ENCODE measurements at places on chromosomes 2 and 18. TPM values are rescaled to one million over a fixed set of nuclear protein-coding genes. Genes with fewer than 3 reads are reported as not detected.

- no peak for DNase-seq
Observed at GRCh38 chr2:12284037-12284436, 432.7 kb upstream of the TRIB2 start.

DNA sequence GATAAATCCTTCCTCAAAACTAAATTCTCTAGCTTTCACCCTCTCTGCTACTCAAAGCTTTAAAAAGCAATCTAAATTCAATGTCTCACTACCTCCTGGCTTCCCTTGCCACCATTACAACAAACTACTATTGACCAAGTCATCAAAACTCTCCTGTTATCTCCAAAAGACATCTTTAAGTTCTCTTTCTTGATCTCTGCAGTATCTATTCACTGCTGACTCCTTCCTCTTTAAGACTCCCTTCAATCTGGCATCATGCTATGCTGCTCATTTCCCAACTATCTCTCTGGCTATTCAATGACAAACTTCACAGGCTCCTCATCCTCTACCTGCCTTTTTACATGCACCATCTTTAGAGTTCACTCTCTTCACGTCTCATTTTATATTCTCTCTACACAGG lies 5.9 kb downstream of the PPP3R1 start:
- DNase-seq: no peak

DNA sequence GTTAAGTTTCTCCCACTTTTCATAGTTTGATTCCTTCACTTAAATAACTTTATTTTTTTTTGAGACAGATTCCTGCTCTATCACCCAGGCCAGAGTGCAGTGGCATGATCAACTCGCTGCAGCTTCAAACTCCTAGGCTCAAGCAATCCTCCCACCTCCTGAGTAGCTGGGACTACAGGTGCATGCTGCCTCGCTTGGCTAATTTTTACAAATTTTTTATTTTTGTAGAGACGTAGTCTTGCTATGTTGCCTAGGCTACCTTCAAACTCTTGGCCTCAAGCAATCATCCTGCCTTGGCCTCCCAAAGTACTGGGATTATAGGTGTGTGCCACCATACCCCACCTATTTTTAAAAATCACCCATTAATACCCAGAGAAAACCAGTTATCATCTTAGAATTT lies 14.2 kb upstream of the WIPF1 start:
- DNase-seq: no peak

DNA sequence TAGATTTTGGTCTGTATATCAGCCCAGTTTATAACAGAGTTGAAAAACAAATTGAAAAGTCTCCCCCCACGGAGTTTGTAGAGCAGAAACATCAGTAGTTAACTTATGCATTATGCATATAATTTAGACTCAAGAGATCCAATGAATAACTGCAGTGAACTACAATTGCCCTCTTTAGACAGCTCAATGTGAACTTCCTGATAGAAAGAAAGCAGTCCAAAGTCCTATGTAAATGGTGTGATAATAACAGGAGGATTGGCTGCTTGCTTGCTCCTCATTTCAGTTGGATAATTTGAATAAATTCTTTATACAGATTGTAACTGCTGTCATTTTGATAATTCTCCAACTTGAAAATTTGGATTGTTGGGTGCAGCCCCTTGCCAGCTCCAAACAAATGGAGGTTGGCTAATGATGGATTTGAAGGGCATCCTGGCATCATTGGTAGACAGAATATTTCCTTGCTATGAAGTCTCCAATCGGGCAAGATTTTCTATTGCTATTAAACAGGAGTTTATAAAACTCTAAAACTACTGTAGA lies 297.1 kb downstream of the ASXL3 start:
- no peak for DNase-seq

The SIX3 gene
- polyA plus RNA-seq: not detected

The AMER3 gene
- polyA plus RNA-seq: not detected

DNA sequence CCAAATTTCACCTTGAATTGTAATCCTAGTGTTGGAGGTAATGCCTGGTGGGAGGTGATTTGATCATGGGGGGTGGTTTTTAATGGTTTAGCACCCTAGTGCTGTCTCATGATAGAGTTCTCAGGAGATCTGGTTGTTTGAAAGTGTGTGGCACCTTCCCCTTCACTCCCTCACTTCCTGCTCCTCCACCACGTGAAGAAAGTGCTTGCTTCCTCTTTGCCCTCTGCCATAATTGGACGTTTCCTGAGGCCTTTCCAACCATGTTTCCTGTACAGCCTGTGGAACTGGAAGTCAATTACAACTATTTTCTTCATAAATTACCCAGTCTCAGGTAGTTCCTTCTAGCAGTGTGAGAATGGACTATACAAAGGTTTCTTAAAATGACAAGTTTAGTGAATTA lies 251.8 kb upstream of the NETO1 start:
- no peak for DNase-seq

The ALK gene
- not detected for polyA plus RNA-seq

The HOXD11 gene
- not detected for polyA plus RNA-seq

DNA sequence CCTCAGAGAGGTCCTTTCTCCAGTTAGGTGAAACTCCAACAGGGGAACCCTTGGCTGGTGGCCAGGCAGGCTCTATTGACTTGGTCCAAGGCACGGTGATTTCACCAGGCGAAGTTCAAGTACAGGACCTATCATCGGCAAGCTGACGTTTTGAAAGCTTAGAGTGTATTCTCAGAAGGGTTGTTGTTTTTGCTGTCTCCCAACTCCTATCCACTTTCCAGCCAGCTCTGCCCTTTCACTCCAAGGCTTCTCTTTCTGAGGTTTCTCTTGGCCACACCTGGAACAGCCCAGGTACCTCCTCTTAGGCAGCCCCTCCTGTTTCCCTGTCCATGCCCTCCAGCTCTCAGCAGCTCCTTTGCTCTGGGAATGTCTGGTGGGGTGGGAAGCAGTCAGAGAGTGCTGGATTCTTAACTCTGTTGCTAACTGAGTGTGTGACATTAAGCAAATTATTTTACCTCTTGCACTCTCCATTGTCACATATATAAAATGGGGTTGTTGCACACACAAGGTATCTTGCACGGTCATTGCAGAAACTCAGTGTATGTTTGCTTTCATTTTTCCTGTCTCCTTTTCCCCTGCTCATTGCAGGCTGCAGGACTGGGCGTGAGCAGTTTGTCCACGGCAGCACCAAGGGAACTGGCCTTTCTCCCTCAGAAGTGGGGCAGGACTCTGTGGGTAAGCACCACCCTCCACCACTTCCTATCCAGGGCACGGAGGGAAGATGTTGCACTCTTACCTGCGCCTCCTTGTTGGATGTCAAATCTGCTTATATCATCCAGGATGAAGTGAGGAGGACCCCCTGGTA lies 30.2 kb downstream of the CAPN13 start:
- no peak for DNase-seq

DNA sequence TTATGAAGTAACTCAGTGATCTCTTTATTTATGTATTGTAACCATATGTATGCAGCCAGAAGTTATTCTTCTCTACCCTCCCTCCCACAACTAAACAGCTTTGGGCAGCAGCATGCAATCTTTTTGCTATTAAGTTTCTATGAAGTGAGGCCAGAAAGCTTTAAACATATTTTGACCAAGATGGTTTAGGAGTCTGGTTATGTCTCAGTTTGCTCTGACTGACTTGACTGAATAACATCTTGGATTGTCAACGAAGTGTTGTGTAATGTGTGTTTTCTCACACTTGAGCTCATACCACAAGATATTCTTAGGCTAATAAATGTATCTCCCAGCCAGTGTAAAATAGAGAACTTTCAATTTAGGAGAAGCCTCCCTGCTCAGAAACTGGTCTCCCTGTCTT lies 104.3 kb downstream of the TTC27 start:
- DNase-seq: no peak

The ST8SIA5 gene
- polyA plus RNA-seq: 3.8 TPM

DNA sequence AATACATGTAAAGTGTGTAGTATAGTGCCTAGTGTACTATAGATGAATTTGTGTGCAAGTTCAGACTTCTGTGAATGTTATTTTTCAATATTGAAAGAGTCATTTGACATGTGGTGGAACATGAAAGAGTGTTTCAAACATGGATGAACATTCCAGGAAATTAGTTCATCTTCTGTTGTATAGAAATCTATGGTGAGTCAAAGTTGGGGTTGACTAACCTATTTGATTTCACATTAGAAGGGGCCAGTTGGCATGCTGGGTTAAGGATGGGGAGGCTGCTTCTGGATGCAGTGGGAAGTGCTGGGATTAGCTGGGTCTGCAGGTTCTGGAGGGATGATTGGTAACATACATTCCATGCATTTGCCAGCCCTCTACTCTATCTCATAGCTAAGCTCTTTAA lies 50.6 kb downstream of the LYPD6B start:
- DNase-seq: no peak

DNA sequence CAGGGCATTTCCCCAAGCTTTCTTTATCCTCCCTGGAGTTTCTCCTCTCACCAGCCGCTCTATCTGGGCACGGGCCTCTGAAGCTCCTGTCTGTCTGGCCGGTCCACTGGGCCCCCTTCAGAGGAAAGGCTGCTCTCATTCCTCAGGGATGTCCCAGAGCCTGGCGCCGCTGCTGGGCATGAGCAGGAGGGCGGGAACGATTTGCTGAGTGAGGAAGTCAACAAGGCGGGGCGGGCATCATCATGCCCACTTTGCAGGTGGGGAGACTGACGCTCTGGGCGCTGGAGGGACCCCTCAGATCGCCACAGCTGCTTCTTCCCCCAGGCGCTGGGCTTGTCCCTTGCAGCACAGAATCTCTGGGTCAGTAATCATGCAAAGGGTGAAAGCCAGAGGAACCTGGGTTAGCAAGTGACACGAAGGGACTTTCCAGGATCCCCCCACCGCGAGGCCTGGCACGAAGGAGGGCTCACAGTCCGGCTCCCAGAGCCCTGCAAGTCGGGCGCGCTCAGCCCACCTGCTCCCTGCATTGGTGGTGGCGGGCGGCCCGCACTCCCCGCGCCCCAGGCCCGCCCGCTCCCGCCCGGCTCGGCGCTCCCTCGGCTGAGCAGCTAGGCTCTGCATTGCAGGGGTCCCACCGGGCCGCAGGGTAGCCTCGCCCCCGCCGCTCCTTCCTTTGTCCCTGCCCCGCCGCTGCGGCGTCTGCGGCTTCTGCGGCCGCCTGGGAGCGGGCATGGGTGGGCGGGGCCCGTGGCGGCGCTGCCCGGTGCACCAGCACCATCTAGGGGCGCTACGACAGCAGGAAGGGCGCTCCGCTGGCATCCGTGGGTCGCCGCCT lies 157.8 kb downstream of the CYRIA start:
- DNase-seq: peak; percentile 42

- DNase-seq: no peak
Observed at GRCh38 chr2:171348056-171348455, 85.7 kb downstream of the METTL8 start.

DNA sequence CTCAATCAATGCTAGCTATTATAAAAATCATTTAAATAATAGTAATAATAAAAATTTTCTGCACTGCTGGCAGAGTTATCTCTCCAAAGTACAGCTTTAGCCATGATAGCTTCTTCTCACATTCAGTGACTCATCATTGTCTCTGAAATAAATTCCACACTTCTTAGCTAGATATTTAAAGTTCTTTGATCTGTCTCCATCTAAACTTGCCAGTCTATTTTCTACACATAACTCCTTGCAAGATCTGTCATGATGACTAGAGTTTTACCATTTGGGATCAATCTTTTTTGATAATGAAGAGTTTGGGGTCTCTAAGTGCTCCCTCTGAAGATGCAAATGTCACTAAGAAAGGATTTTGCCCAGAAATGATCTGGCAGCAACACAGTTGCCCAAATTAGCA lies 155.4 kb upstream of the LHCGR start:
- DNase-seq: no peak

- no peak for DNase-seq
Observed at GRCh38 chr2:88690591-88691338, 708 bp upstream of the RPIA start.

DNA sequence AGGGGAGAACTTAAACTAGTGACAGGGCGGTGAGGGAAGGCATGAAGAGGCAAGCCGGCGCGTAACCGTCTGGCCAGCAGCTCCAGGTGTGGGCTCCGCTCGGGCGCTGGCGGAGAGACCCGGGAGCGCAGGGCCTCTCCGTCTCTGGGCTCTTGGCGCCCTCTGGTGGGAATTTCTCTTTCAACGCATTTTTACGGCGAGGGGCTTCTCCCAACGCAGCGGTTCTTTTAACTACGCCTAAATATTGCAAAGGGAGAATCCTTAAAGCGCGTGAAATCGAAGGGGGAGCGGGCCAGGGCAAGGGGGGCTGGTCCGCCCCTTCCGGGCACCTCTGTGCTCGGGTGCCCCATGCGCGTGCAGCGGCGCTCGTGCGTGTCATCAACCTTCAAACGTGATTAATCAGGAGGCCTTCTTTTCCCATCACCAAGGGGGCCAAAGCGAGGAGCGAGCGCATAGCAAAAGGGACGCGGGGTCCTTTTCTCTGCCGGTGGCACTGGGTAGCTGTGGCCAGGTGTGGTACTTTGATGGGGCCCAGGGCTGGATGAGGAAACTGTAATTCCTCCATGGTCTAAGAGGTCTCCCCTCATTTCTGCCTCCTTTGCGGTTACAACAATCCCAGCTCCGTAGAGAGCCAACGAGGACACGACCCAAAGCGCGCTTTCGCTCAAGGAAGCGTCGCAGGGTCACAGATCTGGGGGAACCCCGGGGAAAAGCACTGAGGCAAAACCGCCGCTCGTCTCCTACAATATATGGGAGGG lies 762 bp upstream of the GAD1 start:
- peak; percentile 50 for DNase-seq

GRCh38 chr2:71613953-71614925 lies 160.9 kb downstream of the DYSF start:
- DNase-seq: no peak

DNA sequence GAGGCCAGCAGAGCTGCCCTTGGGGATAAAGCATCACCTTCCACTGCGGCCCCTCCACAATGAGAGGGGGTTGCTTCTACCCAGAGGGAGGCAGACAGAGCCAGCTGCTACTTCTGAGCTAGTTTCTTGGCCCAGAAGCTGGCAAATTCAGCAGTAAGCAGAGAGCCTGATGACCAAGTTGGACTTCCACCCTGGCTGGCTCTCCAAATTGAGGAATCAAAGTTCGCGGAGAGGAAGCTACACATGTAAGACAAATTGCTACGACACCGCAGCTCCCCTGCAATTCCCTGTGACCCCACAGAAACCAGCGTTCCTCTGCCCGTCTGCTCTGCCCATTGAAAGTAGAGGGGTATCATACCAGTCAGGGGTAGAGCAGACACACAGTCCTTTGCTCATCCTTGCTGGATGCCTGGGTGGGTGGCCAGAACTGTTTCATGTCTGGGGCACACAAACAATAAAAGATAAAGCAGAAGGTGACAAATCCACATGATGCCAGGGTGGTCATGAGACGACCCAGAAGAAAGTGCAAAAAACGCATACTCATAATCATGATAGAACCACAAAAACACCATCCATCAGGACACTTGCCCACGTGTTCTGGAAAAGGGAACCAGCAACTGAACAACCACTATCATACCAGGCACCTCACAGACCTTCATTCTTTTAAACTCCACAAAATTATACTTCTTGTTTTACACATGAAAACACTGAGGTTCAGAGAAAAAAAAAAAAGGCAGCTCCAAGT lies 5.4 kb downstream of the TFCP2L1 start:
- DNase-seq: no peak

All from heart left ventricle (tissue), 16 donors.